ENCODE measurements at places on chromosomes 7 and 10.

DNA sequence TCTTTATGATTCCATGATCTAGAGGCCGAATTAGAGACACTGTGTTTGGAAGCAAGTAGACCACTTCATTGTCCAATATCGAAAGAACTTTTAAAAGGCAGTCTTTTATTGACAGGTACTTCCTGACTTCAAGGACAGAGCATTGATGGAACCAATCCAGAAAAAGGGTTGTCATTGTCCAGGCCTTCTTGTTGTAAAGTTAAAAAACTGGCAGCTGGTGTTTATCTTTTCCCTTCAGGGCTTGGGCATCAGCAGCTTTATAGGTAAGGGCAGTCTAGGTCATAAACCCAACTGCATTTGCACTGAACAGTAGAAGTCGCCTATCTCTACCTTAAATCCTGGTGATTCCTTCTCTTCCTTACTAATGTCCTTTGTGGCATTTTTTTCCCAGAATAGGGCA lies 95.6 kb downstream of the ST7 start:
- no peak for DNase-seq

DNA sequence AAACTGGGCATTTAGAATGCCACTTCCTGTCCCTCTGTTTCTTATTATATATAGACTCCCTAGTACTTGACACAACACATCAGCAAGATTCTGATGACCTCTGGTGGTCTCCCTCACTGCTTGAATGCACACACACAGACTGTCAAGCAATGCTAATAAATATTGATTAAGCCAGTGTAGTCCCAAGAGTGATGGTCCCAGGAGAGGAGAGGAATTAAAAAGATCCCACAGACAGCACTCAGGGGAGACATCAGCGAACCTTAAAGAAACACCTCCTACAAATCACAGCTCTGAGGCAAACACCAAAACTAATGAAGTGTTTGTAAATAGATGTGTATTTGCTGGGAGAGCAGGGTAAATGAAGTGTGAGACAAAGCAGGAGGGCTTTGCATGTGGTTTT lies 1291.2 kb downstream of the XPNPEP1 start:
- no peak for DNase-seq

GRCh38 chr7:137944168-137944567 lies 57.7 kb downstream of the CREB3L2 start:
- DNase-seq: no peak

- DNase-seq: no peak
Measured at GRCh38 chr7:22577470-22578001, 77.5 kb upstream of the STEAP1B start.

Data from stimulated activated CD8-positive, alpha-beta memory T cell treated with anti-CD3 and anti-CD28 coated beads, Interleukin-15, amount 100 ng/mL, for 4 hours (primary cell).